Foreskin keratinocyte (primary cell): ENCODE measurements at places on chromosomes 12 and 14. TPM values are rescaled to one million over a fixed set of nuclear protein-coding genes. Genes with fewer than 3 reads are reported as not detected.
A peak's percentile ranks its signal among the peaks of the same experiment; 100 is the strongest.

OR6C2 gene
- polyA plus RNA-seq = not detected in 2 replicates

CELA1 gene
- not detected in 2 replicates for polyA plus RNA-seq

ACRBP gene
- 0.09 and 0.11 TPM in 2 replicates for polyA plus RNA-seq

CCDC196 gene
- not detected in 2 replicates for polyA plus RNA-seq

DNA sequence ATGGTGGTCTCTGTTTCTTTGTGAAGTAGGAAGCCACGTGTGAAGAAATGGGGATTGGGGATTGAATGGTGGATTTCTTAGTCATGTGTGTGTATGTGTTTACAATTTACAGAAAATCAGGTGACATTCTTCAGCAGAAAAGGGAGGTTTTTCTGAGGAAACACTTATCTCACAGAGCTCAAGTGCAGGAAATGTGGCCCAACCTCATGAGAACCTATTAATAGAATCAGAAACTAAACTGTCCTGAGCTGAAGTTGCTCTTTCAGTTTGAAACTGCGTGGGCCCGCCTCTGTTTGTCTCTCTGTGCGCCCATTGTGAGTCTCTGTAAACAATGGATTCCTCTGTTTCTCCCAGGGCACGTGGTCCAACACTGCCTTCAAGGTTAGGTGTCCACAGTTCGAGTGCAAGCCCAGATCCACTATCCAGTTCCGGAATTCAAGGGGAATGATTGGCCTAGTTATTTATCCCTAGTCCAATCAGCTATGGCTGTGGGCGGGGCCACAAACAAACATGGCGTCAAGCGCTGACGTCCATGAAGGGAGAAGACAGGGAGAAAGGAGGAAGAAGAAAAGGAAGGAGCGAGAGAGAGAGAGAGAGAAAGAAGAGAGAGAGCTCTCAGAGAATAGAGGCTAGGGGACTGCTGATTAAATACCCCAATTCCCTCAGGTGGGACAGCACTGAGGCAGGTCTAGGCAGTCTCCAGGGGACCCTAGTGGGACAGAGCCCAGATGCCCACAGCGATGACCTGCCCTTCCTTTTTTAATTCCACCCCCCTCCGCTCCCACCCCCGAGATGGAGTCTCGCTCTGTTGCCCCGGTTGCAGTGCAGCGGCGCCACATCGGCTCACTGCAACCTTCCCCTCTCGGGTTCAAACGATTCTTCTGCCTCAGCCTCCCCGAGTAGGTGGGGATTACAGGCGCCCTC, 31.4 kb upstream of the C12orf76 start:
- no peak for DNase-seq

DNA sequence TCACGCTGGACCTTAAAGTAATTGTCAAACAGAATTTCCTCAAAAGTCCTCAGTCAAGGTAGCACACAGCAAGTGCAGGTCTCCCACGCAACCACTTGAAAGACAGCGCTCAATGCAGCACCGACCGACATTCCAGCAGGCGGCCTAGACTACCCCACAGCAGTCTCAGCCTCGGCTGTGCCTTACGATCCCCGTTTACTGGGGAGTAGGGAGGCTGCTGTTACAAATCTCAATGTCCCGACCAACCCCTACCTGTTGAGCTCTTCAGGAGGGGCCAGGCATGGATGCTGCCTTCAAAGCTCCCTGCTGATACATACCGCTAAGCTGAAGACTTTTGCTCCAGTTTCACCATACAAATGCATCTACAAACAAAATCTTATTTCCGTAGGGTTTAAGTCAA, 21.8 kb downstream of the VPS37B start:
- DNase-seq = no peak

- no peak for DNase-seq
These were observed 18.7 kb upstream of the CCDC91 start for GRCh38 chr12:28171356-28172060.

DNA sequence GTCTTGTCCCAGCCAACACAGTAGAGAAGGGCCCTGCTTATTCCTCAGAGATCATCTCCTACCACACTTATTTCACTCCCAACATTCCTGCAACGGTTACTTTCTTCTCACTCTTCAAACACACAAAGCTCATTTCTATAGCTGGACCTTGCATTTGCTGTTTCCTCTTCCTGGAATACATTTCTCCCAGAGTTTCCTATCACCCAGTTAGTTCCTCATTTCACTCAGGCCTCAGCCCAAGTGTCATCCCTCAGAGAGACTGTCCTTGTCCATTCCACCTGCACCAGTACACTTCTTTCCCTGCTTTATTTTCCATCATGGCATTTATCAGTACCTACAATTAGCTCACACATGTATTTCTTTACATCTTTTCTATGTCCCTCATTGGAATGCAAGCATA, 14.7 kb upstream of the STK38L start:
- DNase-seq = no peak

GRCh38 chr12:118292836-118293235, 79.9 kb downstream of the TAOK3 start:
- DNase-seq = no peak

DNA sequence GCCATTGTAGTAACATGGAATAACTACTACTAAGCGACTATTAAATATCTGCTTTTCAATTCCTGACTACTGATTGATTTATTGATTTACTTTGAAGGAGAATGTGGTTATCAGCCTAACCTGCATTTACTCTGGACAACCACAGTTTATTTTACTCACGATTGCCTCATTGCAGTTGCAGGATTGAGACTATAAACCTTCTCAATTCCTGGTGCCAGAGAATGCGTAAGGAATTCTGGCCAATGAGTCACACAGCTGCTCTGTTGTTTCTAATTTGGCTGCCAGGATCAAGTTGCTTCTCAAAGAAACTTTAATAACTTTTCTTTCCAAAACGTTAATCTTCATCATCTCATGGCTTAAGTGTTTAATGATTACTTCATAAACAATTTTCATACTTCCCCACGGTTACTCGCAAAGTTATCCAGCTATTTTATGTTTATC, 13.1 kb upstream of the TMTC1 start:
- peak; percentile 44 for DNase-seq

GRCh38 chr14:97705976-97706375, 908.8 kb downstream of the VRK1 start:
- no peak for DNase-seq

GRCh38 chr14:86052868-86053267, 522.9 kb downstream of the FLRT2 start:
- no peak for DNase-seq

DNA sequence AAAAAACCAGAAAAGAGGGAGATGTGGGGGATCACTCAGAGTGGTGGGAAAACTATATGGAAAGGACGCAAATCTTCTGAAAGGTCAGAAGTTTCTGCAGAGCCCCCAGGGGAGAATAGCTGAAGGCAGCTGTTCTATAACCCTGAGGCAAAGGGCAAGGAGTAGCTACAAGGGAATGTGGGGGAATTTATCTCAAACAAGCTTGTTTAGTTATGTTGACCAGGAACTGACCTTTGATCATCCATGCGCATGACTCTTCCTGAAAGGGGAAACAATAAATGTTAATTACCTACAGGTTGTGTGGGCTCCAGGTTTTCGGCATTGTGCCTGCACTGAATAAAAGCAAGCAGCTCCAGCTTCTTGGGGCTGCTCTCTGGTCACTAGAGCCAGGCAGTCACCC, 968.5 kb downstream of the AACS start:
- DNase-seq = no peak

DNA sequence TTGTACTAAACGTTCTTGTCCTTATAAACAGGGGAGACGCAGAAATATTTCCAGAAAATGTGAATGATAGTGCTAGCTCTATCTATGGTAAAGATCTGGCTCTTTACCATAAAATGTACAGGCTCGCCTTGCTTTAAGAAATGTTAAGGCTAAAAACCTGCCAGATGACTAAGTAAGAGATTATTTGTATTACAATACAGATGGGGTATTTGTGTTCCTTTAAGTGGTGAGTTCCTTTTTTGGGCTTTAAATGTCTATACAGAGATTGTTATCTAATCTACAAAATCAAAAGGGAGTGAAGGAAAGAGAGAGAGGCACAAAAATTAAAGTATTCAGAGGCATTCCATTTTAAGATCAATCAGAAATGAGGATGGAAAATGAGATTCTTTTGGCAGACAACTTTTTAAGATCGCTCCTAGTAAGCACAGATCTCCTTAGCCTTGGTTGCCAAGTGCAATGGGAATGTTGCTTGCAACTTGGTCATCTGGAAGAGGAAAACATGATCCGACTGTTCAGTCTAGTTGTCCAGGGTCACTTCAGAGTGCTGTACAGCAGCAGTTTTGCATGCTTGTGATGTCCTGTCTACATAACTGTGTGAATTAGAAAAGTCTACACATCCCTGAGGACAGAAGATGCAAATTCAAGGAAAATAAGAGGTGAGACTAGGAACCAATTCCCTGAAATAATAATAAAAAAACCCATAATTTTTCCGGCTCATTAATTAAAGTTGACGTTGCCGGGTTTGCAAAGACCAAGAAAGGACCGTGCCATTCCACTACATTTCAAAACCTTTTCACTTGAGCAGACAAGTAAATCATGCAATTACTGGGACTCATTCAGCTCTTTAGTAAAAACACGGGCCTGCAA, 380.8 kb downstream of the EGLN3 start:
- DNase-seq = peak; percentile 23

DNA sequence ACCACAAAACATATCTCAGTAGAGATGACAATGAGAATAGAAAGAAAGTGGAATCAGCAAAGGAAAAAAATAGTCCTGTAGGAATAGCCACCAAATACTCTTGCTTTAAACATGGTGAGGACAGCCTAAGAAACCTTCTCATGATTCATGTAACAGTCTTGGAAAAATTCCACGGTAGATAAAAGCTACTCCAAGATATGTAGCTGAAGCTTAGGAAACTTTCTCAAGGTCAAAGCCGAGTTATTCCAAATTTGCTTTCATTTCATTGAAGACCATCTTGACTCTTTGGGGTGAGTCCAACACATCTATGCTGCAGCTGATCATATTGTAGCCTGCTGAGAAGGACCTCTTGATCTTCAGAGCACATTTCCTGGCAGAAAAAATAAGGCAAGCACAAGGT, 157.6 kb downstream of the PAH start:
- DNase-seq = no peak

DNA sequence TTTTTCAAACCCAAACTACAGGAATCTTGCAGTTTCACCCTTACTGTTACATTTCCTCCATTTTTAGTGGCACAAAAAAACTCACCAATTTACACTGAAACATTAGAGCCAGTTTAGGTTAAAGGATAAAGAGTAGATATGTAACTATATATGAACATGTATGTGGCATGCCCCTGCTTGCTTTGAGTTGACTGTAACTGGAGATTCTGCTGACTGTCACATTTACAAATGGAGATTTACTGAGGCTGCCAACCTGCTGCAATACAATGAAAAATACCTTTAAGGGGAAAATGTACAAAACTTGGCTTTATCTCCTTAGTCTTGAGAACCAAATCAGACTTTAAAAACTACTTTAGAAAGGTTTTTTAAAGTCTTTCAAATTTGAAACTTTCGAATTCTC, 28.3 kb downstream of the STON2 start:
- DNase-seq = peak; percentile 55
